Neuronal stem cell (in vitro differentiated cells): ENCODE measurements at places on chromosomes 4 and X.

DNA sequence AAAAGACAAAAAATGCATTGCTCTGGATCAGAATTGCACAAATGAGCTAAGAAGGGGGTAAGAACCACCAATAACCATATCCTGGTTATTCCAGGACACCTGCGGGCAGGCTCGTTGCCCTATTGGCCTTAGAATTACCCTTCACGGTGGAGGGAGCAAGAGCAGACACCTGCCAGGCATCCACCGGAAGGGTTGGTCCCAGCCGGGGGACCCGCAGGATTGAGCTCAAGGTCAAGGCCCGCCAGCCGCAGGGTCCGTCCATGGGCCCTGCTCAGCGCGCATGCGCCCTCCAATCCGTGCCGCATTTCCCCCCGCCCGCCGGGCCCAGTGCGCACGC lies 575 bp downstream of the SLC25A6 start:
- peak; percentile 87 for DNase-seq

- DNase-seq = no peak
Measured at GRCh38 chr4:152344001-152344400, 191.9 kb downstream of the FBXW7 start.

DNA sequence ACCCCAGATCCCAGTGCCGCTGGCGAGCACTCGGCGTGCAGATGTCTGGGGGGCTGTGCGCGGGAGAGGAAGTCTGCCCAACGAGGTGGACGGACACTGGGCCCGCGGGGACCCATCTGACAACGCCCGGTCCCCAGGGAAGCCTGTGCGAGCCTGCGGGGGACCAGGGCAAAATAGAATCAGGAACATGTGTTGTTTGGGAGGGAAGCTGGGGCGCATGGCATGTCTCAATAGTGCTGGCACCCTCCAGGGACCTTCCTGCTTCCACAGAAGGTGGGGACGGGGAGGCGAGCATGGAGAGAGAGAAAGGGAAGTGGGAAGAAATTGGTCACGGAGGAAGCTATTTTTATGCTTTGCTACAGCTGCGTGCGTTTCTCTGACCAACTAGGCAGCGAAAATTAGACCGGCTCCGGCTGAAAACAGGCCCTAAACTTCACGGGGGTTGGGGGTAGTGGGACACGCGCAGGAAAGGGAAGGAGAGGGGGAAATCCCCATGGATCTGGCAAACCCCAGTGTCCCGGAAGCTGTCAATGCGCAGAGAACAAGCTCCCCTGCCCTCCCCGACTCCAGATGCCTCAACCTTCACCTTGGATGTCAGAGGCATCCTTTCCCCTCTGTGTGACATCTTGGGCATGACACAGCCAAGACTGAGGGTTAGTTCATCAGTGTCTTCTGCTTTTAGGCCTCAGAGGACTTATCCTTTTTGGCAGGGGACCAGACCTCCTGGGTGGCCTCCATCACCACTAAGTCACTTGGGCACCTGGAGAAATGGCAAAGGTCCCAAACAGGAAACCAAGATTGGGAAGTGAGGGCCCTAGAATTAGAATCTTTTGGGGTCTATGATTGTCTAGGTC lies 169.8 kb upstream of the BCOR start:
- DNase-seq = no peak

- DNase-seq = no peak
Measured at GRCh38 chrX:482702-483203, 96.0 kb upstream of the PPP2R3B start.

- DNase-seq = no peak
Measured at GRCh38 chr4:5894266-5894665, 1.4 kb upstream of the CRMP1 start.

DNA sequence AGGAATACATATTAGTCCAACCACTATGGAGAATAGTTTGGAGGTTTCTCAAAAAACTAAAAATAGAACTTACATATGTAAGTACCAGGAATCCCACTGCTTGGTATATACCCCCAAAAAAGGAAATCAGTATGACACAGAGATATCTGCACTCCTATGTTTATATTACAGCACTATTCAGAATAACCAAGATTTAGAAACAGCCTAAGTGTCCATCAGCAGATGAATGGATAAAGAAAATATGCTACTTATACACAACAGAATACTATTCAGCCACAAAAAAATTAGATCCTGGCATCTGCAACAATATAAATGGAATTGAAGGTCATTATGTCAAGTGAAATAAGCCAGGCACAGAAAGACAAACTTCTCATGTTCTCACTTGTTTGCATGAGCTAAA lies 27.5 kb upstream of the ABCG2 start:
- DNase-seq = no peak

DNA sequence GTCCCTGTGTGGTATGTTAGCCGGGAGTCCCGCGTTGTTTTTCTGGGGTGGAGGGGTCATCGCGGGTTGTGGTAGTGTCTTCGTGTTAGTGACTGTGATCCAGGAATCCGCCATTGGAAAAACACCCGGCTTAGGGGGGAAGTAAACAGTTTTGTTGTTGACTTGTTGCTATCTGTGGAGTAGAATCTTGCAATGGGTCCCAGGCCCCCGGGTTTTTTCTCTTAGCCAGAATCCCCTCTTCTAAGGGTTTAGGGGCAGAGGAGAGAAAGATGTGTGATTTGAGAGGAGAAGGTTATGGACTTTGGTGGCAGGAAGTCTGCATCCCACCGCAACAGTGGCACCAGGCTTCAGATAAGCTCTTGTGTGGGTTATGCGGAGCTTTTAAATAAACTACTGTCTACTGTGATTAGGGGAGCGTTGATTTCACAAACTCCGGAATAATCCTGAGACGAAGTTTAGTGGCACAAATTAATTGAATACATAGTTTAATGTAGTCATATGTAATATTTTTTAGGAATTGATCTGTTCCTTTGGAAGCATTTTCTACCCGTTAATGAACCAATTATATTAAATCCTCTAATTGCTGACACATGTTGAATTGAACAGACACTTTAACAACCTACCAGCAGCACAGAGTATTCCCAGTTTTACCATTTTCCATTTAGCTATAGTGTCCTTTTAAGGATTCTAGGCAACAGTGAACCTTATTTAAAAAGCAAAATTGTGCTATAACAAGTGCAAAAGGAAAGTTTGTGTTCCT lies 1.4 kb downstream of the DDX3X start:
- no peak for DNase-seq

GRCh38 chr4:150235808-150236271 lies 157.6 kb downstream of the DCLK2 start:
- DNase-seq = no peak

DNA sequence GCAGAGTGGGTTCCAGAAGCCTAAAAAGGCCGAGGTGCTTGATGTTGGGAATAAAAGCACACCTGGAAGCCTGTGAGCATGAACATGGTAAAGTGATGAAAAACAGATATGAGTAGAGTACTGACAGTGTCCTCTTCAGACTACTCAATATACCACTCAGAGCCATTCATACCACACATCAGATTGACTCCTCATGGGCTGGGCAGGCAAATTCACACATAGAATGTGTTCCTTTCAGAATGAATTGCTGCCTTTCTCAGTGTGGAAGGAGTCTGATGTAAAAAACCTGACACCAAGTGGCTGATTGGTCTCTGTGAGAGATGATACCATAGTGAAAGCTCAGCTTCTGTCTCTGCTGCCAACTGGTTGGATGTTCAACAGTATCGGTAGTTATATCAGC lies 442.7 kb downstream of the RAPGEF2 start:
- no peak for DNase-seq

DNA sequence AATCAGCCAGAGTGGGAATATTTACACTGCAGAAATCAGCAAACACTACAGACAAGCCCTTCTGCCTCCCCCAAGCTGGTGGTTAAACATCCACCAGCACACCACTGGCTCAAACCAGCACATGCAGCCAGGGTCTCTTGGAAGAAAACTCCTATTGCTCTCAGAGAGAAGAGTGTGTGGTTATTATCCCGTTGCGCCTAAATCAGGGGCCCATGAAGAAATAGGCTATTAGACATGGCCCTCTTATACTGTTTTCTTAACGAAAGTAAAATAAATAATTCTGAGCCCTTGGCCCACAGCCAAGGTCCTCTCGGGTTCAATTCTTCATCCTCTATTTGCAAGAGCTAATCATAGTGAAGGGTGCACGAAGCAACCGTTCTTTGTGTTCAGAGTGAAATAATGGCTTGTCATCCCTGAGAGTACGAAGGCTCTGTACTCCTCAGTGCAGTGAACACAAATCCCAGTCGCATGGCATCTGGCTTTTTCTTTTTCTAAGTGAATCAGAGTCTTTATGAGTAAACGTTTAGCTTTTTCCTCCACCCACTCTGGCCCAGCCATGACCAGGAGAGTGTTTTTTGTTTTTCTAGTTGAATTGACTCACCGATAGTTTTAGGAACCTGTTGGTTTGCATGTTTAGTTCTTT lies 33.4 kb upstream of the RBM47 start:
- no peak for DNase-seq

DNA sequence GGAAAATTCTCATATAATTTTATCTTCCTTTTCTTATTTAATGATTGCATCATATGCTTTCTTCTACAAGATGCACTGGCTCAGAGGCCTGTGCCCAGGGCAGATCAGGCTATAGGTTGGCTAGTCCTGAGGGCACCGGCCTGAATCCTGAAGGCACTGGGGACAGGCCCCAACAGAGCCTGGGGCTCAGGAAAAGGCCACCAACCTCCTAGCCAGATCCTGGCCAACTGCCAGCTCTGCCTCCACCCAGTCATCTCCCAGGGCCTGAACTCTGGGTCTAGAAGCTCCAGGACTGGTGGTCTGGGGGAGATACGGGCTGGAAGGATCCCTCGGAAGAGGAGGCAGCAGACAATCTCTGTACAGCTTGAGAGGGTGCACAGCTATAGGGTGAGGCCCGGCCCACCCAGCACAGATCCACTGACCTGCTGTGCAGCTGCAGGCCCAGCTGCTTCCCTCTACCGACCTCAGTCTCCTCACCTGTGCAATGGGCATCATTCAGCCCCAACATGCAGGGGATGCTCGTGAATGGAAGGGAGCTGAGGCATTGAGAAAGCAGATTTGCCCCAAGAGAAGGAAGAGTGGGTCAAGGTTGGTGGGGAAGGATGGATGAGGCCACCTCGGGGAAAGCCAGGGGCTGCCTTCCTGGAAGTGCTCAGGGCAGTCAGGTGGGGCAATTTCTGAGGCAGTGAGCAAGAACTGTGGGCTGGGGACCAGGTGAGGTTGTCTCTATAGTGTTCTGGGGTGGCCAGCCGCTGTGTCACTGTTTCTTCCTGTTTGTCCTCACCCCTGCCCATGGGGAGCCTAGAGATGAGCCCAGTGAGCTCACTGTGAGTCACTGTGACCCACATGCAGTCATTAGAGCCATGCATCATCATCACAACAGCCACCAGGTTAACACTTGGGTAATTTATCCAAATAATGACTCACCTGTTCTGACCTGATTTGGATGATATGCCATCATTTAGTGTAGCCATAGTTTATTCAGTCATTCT lies 22.4 kb upstream of the XAGE2 start:
- no peak for DNase-seq

DNA sequence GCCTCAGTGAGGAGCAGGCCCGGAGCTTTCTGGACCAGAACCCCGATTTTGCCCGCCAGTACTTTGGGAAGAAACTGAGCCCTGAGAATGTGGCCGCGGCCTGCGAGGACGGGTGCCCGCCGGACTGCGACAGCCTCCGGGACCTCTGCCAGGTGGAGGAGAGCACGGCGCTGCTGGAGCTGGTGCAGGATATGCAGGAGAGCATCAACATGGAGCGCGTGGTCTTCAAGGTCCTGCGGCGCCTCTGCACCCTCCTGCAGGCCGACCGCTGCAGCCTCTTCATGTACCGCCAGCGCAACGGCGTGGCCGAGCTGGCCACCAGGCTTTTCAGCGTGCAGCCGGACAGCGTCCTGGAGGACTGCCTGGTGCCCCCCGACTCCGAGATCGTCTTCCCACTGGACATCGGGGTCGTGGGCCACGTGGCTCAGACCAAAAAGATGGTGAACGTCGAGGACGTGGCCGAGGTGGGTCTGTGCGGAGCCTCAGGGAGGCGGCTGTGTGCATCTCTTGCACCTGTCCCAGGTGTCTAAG lies 323 bp downstream of the PDE6B start:
- no peak for DNase-seq

DNA sequence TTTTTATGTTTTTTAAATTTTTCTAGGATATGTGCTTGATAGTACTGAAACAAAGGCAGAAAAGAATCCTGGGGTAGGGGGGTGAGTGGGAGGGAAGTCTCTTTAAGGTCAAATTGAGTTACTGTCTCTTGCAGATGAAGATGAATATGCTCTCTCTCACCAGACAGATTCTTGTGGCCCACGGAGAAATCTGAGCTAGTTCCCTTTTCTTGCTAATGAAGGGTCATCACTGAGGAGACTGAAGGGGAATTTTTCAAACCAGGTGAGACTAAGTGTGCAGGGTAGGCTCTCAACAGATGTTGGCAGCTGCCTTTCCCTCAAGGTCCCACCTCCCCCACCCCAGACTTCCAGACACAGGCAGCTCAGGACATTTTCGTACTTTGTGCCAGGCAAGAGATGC lies 21.5 kb downstream of the FAM9C start:
- no peak for DNase-seq

GRCh38 chr4:145580906-145581305 lies 38.3 kb upstream of the MMAA start:
- DNase-seq = no peak

DNA sequence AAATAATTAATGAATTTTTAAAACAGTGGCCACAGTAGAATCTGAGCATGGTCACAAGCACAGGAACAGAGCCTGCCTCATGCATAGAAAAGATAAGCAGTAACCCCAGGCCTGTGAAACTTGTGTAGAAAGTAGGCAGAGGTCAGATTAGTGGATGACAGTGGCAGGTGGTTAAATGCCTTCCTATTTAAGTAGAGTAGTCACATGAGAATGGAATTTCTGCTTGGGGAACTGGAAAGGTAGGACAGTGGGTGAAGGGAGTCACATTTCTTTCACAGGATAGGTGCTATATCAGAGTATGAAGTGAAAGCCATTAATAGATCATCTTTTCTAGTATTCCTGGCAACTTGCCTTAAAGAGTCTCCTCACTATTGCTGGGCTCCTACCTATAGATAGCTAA lies 34.9 kb upstream of the ASB12 start:
- DNase-seq = no peak

GRCh38 chr4:48669086-48669485 lies 111.0 kb downstream of the FRYL start:
- DNase-seq = no peak

GRCh38 chrX:133881007-133881406 lies 104.4 kb downstream of the GPC3 start:
- no peak for DNase-seq

GRCh38 chr4:119532319-119532718 lies 96.3 kb downstream of the PDE5A start:
- no peak for DNase-seq

GRCh38 chr4:115332078-115332477 lies 218.7 kb upstream of the NDST4 start:
- no peak for DNase-seq

DNA sequence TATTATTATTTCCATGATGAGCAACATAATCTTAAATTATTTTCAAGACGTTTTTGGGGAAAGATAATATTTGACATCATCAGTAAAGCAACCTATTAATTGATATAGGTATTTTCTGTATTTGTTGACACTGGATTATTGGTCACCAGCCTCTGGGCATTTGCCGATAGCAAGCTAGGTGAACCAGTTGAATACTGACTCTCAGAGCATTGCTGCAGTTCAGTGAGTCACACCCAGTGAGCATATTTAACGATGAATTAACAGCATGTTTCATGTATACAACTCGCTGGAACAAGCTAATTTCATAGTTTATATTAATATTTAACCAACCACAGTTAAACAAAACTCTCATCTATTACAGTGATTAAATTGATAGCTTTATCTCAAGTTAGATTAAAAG lies 1006.0 kb upstream of the DIAPH2 start:
- no peak for DNase-seq
